ENCODE measurements at places on chromosomes 2 and 18. TPM values are rescaled to one million over a fixed set of nuclear protein-coding genes. Genes with fewer than 3 reads are reported as not detected.

The CFAP65 gene
- total RNA-seq = not detected

The EGR4 gene
- total RNA-seq = not detected

The GYPC gene
- 144 TPM for total RNA-seq

The SNTG2 gene
- total RNA-seq = 1.2 TPM

The UGT1A3 gene
- not detected for total RNA-seq

- no peak overlapping the region for H3K4me3 ChIP-seq
- no peak overlapping the region for H3K27ac ChIP-seq
- peak; percentile 64 for DNase-seq
- H3K4me1 ChIP-seq = no peaks in the 10 kb centered on the region
- H3K36me3 ChIP-seq = no peaks in the 10 kb centered on the region
These were observed 36.6 kb downstream of the COPS8 start for GRCh38 chr2:237122214-237122666.

DNA sequence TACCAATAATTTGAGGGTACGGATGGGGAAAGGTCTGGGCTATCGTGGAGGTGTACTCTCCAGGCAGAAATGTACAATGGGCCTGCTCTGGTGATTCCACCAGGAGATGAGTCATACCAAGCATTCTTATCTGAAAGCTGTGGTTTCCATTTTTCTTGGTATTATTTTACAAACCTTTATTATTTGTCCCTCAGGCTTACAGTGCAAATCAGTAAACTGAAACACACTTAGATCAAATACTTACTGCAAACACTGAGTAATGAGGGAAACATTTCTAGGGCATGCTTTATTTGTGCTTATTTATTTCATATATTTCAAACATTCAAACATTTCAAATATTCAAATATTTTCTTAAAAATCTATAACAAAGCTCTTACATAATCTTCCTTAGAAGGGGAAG, 319.8 kb downstream of the RND3 start:
- H3K4me1 ChIP-seq = no peaks in the 10 kb centered on the region
- H3K27ac ChIP-seq = no peak overlapping the region
- DNase-seq = no peak
- no peaks in the 10 kb centered on the region for H3K36me3 ChIP-seq
- H3K4me3 ChIP-seq = no peak overlapping the region
- H3K27me3 ChIP-seq = no peaks in the 10 kb centered on the region

GRCh38 chr2:159202568-159203071, 83.9 kb downstream of the WDSUB1 start:
- H3K4me1 ChIP-seq = peaks cover 38% of the 10 kb centered on the region
- peaks cover 29% of the 10 kb centered on the region for H3K36me3 ChIP-seq
- no peaks in the 10 kb centered on the region for H3K27me3 ChIP-seq
- peak overlapping the region; percentile 53 for H3K27ac ChIP-seq
- H3K4me3 ChIP-seq = no peak overlapping the region
- peak; percentile 74 for DNase-seq

DNA sequence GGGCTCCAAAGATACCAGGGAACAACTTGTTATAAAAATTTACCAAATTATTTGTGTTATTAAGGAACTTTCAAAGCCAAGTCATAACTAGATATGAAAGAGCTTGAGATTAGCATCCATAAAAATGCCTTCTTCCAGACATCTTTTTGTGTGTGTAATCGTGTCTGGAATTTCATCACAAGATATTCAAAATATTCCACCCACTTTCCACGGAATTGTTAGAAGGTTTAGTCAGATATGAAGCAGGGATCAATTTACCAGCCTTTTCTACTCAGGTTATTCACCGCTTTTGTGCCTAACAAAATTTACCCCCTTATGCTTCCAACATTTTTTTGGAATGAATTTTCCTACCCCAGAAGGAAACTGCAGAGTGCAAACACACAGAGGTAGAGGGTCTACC, 130.2 kb upstream of the ACVR2A start:
- DNase-seq = no peak
- no peaks in the 10 kb centered on the region for H3K27me3 ChIP-seq
- H3K4me3 ChIP-seq = no peak overlapping the region
- H3K27ac ChIP-seq = no peak overlapping the region

- peak overlapping the region; percentile 15 for H3K27ac ChIP-seq
- H3K4me1 ChIP-seq = no peaks in the 10 kb centered on the region
- no peaks in the 10 kb centered on the region for H3K27me3 ChIP-seq
These were observed 127.9 kb upstream of the SH3BP4 start for GRCh38 chr2:234823877-234824376.

GRCh38 chr2:186302263-186302662, 183.8 kb upstream of the ZC3H15 start:
- no peaks in the 10 kb centered on the region for H3K27me3 ChIP-seq
- H3K27ac ChIP-seq = no peak overlapping the region
- no peak for DNase-seq
- no peaks in the 10 kb centered on the region for H3K4me1 ChIP-seq
- H3K4me3 ChIP-seq = no peak overlapping the region
- no peaks in the 10 kb centered on the region for H3K36me3 ChIP-seq

DNA sequence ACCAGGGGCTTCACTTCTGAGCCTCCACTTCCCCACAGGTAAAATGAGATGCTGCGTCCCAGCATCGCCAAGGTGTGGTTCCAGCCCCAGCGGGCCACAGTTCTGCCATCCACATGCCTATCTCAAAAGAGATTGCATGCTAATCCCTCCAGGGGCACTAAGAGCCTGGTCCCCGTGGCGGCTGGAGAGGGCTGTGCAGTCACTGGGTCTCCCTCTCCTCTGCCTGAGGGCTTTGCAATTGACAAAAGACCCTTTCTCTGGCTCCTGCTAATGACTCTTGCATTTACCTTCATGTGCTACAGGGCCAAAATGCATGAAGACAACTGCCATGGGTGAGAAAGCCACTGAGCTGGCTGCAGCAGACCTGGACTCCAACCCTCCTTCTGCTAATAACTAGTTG, 18.5 kb downstream of the ZBTB7C start:
- no peak overlapping the region for H3K4me3 ChIP-seq
- DNase-seq = no peak
- H3K4me1 ChIP-seq = no peaks in the 10 kb centered on the region
- H3K36me3 ChIP-seq = no peaks in the 10 kb centered on the region

Data from heart left ventricle (tissue), 16 donors.